Activated T-cell treated with anti-CD3 and anti-CD28 coated beads for 24 hours (primary cell): ENCODE measurements at places on chromosomes 2 and 18.

DNA sequence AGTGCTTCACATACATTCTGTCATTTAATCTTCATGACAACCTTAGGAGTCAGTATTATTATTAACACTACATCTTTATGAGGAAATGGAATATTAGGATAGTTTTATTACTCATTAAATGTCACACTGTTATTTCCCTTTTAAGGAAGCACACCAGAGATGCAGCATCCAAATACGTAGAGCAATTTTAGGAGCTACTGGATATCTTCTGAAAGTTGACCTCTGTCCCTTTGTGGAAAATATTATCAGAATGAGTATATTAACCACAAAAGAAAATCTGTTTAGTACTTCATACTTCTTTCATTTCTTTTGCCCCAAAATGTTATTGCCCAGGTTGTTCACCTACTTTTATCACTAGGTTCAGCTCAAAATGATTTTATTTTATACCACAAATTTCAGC lies 72.9 kb upstream of the APCDD1 start:
- no peak for DNase-seq

GRCh38 chr2:134216152-134216829 lies 37.6 kb upstream of the MGAT5 start:
- DNase-seq = no peak

DNA sequence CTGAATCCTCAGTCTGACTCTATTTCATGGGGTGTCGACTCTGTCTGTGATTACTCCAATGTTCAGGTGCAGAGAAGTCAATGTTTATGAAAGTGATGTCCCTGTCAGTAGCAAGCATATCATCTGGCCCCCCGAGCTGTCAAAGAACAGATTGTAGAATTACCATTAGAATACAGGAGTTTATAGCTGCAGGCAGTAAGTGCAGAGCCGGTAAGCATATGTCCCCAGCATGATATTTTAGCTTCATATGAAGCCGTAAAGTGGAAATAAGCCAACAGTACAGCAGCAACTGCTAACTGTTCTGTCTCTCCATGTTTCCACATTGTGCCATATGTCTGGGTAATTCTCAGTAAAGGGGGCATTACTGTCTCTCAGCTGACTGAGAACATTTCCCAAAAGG lies 541.8 kb downstream of the SOX11 start:
- no peak for DNase-seq

DNA sequence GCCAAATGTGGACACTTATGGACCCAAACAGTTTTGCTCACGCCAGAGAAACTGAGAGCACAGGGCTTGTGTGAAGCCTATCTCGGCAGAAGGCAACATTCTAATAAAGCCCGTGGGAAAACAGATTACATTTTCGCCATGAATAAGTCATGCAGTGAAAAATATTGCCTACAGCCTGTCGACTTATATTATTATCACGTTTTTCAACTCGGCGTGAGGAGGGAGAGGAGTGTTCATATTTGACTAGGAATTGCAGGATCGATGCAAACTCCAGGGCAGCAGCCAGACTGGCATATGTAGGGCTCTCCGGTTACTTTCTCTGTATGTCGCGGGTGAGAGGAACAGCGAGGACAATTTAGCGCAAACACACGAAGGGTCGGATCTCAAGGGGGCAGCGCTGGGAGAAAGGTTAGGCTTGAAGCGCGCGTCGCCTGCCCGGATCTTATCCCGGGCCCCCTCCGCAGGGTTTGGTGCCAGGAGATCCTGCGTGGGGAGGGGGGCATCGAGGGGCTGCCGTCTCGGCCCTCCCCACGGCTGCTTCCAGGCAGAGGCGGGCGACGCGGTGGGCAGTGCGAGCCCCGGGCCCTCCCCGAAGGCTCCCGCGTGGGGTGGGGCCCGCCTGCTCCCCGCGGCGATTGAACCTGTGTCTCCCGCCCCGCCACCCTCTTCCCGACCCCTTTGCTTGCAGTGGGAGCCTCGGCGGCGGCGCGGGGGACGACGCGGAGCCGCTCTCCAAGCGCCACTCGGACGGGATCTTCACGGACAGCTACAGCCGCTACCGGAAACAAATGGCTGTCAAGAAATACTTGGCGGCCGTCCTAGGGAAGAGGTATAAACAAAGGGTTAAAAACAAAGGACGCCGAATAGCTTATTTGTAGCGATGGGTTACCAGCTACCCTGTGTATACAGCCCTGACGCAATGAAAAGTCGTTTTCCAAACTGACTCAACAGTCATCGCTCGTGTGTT lies 4.4 kb downstream of the ADCYAP1 start:
- no peak for DNase-seq

DNA sequence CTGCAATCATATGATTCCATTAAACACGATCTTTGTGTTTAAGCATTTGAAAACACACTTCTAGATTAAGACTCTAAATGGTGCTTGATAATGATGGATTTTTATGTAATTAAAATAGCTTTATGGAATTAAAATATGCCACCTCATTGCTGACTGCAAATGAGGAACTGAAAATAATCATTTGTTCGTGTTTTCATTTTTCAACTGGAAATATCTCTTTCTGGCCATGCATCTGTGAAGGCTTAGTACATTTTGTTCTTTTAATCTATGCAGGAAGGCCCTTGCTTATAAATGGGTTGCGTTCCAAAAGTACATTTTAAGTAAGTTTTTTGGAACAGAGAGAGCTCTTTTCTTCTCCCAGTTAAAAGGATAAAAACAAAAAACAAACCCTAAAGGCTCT lies 125.5 kb downstream of the MC4R start:
- no peak for DNase-seq

DNA sequence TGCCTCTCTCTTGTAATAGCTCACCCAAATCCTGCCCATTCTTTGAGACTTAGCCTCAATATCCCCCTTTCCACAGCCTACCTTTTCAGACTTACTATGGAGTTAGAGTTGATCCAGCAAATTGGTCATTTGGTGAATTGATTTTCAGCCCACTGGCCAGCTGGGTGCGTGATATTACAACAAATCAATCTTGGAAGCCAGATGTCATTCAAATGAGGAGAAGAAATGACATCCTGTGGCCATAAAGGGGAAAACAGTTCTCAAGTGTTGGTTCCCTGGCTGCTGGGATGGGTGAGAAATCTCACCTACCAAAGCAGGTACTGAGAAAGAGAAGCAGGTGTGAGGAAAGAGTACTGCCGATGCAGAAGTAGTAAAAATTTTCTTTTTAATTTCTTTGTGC lies 36.7 kb upstream of the FOXI3 start:
- DNase-seq = no peak

- DNase-seq = no peak
These were observed 134.6 kb upstream of the GPC1 start for GRCh38 chr2:240300840-240301239.

- no peak for DNase-seq
These were observed 18.9 kb upstream of the ITGA4 start for GRCh38 chr2:181438261-181438660.

- no peak for DNase-seq
These were observed 10.6 kb upstream of the ATG16L1 start for GRCh38 chr2:233240897-233241296.

GRCh38 chr2:199467066-199467822 lies 9.5 kb upstream of the SATB2 start:
- no peak for DNase-seq

DNA sequence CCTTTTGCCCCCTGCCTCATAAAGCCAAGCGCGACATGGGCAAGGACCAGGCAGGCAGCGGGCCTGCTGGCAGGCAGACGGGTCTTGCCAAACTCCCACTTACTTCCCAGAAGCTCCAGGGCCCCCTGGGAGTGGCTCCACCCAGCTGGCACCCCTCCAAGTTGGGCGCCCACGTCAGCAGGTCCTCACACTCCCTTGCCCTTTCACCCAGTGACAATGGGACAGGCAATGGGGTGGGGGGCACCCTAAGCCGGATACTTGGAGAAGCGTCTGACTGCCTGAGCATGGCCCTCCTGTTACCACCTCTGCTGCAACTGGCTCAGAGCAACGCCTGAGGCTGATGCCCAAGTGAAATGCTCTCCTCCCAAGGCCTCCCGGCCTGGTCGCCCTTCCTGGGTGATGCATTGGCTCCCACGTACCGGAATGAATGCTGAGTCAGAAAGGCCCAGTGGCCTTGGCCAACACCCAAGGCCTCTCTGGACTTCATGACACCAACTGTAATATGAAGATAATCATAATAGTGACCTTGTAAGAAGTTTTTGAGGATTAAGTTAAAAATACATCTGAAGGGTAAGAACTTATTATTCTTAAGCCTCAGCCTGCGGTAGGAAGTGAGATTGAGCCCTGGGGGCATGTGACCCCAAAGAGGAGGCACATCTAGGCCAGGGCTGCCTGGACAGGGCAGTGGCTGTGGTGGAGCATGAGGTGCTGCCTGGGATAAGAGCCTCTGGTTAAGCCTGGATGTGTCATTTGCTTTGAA lies 31.6 kb downstream of the KCNK3 start:
- DNase-seq = no peak

DNA sequence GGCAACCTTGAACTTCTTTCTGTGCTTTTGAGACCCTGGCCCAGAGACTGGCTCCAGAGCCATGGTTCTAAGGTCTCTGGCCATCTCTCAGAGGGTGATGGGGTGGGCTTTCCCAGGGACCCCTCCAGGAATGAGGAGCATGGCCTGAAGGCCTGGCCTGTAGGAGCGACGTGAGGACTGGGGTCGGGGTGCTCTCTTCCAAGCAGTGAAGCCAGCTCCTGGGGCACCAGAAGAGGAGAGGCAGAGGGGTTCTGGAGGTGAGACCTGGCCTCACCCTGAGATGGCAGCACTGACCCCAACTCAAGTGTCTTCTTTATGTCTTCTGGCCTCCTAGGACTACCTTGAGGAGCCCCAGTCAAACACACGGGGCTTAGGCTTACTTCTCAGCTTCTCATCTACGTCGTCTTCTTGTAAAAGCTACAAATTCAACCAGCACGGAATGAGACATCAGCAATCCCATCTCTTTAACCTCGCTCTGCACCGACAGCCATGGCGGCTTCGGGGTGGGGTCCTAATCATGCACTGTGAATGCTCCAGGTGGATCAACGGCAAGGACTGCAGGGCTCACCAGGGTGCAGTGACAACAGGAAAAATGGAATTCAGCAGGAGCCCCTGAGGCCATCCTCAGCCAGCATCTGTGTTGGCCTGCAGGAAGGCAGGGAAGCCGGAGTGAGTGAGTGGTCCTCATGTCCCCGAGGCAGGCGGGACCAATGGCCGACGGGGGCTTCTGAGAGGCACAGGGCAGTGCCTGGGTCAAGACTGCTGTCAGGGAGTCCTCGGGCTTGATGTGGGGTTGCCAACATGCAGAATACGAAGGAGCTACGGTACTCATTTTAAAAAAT lies 214.1 kb downstream of the HDAC4 start:
- no peak for DNase-seq

GRCh38 chr2:181677912-181678586 lies 2.3 kb downstream of the NEUROD1 start:
- DNase-seq = peak; percentile 34

GRCh38 chr2:75545387-75545786 lies 15.4 kb downstream of the EVA1A start:
- DNase-seq = no peak

DNA sequence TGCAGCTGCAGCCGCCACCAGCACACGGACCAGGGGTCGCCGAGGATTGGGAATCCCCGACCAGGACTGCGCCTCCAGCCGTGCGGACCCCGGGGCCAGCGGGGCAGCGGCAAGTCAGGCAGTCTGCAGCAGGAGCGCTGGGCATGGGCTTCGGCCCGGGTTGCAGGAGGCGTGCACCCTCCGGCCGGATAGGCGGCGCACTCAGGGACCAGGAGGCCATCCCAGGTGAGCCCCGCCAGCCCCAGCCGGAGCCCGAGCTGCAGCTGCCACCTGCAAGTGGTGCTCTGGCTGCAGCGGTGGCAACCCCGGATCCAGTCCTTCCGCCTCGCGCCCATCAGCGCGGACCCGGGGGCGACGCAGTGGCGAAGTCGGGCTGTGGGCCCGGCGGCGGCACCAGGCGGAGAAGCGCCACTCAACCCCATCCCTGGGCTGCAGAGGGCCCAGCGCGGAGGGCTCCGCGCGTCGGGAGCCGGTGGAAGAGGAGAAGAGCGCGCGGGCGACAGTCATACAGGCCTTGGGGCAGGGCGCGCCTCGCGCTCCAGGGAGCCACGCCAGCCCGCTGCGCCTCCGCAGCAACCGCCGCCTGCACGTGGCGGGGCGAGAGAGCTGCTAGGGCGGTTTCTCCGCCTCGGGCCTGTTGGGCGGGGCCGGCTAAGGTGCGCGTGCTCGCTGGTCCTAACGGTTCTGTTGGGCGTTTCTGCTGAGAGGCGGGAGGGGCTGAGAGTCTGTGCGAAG lies 73.8 kb downstream of the RPIA start:
- peak; percentile 44 for DNase-seq

DNA sequence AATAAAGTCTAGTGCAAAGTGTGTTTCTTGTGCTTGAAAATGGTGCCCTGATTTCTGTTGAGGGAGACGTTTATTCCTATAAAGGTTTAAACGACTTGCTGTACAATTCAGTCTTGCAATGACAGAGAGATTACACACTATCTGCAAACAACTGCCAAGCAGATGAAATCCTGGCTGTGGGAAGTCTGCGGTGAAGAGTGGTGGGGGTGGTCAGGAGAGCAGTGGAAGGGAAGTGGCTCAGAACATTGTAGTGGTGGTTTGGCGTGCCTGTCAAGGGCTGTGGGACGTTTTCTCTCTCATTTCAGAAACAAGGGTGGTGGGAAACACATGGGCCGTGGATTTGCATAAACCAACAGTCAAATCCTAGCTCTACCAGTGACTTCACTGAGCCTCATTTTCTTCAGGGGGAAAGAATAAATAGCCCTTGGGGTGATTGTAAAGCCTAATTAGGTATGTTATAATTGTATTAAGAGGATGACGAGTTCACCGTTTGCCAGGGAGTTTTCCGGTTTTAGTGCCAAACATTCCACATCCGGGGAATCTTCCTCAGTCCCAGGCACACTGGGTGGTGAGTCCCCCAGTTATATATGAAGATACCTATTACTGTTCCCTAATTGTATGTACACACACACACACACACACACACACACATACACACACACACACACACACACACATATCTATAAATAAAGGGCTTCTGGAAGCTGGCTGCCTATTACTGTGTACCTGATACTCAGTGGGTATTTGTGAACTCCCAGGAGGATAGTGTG lies 115.0 kb downstream of the SPTBN1 start:
- DNase-seq = peak; percentile 70

DNA sequence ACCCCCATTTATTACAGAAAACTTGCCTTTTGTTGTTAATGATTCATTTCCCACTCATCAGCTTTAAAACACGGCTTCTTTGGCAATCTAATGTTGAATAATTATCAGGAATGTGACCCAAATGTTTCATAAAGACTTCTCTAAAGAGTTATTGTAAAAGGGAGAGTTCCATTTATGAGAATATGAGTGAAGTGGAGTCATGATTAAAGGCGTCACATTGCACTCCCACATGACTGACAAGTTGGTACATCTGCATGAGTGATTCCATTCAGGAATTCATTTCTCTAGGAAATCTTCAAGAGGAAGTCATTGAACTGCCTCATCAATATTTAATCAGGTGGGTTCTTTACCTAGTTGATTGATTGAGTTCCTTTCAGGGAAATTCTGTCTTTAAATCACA lies 184.8 kb downstream of the LNPK start:
- no peak for DNase-seq
